NCI-H1092 treated with DMSO at 0.1 percent for 48 hours (cell line): ENCODE measurements at places on chromosomes 1 and 21.

DNA sequence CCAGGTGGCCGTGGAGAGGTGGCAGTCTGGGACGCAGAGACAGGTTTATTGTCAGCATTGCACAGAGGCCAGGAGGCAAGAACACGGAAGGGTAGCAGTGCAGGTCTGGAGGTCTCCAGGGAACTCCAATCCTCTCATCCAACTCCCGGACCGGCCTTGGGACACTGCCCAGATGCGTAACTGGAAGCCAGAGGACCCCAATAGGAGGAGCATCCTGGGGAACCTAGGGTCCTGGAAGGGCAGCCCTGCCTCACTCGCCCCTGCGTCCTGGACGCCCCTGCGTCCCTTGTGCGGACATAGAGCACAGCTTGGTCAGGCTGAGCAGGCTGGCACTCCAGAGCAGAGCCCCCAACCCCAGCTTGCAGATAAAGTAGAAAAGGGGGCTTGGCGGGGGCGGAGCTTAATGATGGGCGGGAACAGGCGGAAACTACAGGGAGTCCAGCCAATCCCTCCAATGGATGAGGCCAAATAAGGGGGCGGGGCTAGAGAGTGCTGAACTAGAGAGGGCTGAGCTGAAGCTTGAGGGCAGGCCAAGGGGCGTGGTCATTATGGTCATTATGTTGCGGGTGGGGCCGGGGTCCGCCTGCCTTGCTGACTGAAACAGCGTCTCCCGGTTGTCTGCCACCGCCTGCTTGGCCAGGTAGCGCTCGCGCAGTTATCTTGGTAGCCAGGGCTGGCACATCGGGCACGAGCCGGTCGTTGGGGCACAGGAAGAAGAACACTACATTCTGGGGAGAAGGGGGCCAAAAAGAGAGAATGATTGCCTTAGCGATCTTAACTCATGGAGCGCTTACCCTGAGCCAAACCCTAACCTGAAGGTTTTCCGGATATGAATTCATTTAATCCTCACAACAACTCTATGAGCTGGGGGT lies 3.7 kb upstream of the ARHGEF19 start:
- peak; percentile 92 for DNase-seq

- no peak for DNase-seq
Observed at GRCh38 chr1:203669739-203670138, 43.1 kb downstream of the ATP2B4 start.

GRCh38 chr1:206493279-206493678 lies 14.1 kb upstream of the RASSF5 start:
- no peak for DNase-seq

DNA sequence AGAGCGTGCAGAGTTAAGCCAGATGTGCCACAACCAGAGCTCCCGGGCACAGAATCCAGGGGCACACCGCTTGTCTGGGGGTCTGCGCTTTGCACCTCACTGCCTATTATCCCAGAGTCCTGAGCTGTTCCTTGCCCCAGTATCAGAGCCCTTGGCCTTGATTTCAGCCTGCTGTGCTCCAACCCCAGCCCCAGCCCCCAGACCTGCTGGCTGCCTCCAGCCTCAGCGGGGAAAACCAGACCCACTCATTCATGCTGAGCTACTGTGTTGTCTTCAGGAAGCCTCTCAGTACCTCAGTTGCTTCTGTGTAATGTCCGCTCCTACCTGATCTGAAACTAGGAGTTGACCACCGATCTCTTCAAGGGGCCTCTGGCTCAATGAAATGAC lies 1.1 kb downstream of the IKBKE start:
- no peak for DNase-seq

DNA sequence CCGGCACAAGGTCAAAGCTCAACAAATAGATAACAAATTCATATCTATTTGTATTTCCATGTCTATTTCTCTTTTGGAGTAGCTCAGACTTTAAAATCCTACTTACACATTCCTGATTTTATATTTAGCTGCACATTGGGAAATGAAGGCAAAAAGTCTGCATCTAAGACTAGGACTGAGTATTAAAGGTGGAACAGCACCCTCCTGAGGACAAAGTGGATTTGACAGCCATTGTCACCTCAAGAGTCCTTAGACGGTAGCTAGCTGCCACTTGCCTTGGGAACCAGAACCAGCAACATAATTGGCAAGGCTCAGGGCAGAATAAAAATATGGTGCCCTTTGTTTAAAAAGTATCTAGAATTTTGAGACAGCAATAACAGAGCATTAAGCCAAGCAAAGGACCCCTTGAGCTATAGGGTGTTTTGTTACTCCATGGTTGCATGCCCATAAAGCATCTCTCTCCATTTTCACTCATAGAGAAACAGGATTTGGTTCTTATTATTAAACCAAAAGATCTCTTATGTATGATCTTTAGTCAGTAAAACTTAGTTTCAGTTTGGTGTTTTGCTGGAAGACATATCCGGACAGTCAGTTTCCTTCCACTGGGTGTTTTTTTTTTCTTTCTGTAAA lies 30.0 kb upstream of the SGIP1 start:
- peak; percentile 44 for DNase-seq

DNA sequence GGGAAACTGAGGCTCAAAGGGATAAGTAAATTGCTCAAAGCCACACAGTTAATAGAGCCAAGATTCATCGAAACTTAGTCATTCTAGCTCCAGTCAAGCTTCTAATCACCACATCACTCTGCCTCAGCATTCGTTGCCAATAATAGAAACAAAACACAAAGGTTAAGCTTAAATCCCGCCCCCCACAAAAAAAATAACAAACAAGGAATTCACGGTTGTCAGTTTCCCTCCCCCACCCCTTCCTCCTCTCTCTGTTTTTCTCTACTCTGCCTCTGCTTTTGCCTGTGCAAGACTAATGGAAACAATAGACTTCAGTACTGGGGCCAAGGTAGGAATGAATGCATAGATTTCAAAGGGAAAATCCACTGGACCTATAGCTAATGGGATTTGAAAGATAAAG lies 70.7 kb upstream of the ZNF644 start:
- DNase-seq, result no peak

DNA sequence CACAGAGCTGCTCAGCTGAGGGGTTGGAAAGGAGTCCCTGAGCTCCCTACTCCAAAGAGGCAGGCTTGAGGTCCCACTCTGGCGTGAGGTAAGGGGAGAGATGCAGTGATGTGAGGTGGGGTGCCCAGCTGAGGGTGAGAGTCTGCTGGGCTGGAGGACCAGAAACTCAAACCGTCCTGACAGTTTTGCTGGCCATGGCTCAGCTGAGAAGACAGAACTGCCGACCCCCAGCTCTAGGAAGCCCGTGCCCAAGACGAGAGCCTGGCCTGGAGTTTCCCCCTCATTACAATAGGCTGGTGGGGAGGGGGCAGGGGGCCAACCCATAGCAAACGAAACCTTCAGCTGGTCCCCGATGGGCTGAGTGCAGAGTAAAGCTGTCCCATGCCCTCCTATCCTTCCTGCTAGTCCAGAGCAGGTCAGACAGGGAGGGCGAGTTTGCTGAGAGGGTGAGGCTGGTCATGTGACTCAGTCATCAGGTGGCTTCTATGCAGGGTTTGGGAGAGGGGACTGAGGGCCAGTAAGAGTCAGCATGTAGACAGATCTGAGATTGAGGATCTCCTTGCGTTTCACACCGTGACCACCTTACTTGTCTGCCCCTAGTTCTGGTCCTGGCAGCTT lies 129.3 kb downstream of the PRDM2 start:
- no peak for DNase-seq

GRCh38 chr1:11784256-11784992 lies 21.3 kb downstream of the MTHFR start:
- DNase-seq, result no peak

- DNase-seq, result no peak
Observed at GRCh38 chr1:76351655-76352054, 277.1 kb downstream of the ST6GALNAC3 start.

DNA sequence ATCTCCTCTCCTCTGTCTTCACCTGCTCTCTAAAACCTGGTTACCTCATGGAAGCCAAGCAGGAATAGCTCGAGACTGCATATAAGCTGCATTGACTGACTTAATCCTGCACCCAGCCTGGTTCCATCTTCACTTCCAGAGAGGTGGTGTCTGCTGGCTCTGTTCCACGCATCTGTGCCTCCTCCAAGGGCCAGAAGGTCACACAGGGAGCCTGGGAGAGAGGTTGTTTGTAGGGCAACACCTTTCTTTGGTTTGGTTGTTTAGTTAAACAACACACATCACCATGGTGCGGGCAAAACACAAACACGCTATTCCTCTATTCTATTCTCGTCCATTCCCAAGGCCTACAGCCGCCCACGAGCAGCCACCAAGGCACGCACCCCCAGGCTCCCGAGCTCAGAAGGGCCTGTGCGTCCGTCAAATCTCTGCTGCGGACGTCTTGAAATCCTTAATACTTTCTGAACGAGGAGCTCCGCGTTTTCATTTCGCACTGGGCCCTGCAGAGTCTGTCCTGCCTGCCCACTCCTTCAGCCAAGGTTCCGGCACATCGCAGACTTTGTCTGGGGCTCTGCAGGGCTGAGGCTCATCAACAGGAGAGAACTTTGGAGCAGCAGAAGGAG lies 116.2 kb downstream of the RIPK4 start:
- DNase-seq, result no peak

GRCh38 chr1:109624201-109625010 lies 4.8 kb downstream of the AMPD2 start:
- peak; percentile 38 for DNase-seq

- DNase-seq, result no peak
Observed at GRCh38 chr1:116916533-116917445, 7.1 kb downstream of the PTGFRN start.

DNA sequence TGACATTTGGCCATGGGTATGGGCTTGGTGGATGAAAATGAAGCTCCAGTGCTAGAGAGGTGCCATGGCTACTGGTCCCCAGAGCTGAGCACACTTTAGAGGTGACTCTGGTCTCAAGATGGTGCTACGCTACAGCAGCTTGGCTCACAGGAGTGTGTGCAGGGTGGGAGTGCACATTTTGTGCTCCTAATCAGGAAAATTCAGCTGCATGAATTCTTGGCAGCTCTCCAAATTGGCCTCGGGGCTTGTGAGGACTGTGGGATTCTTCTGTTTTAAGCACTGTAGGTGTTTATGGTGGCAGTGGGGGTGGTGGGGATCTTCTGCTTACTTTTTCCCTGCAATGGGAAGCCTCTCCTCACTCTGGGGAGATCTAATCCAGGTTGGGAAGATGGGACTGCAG lies 17.3 kb upstream of the TIPRL start:
- no peak for DNase-seq

- no peak for DNase-seq
Observed at GRCh38 chr1:212127221-212127620, 91.7 kb downstream of the DTL start.

- no peak for DNase-seq
Observed at GRCh38 chr1:65372557-65372956, 47.9 kb upstream of the LEPR start.

- DNase-seq, result no peak
Observed at GRCh38 chr1:248804771-248805681, 20.7 kb downstream of the SH3BP5L start.

DNA sequence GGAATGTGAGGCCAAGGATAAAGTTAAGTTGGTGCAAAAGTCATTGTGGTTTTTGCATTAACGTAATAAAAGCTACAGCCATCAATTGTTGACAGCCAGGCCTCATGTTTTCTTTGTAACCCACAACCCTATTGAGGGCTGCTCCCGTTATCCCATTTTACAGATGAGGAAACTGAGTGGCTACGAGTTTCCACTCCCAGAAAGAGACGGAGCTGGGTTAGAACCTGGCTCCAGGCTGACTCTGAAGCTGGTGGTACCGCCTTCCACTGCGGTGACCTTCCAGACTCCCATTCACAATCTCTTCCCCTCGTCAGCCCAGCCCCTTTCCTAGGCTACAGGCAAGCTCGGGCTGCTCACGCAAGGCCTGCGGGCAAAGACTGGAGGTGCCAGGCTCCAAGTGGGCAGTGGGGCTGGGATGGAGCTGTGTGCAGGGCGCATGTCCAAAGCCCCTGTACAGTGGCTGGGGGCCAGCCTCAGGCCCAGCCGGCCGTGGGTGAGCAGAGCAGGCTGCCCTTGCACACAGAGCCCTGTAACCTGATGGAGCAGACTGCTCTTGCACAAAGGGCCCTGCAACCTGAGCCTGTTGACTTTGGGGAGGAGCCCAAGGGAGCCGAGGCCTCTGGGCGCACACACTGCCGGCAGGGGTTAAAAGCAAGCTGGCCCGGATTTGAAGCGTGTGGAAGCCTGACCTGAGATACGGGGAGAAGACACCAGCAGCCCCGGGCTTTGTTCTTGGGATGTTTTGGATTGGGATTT lies 97.4 kb upstream of the TMPRSS2 start:
- DNase-seq, result peak; percentile 59

- DNase-seq, result no peak
Observed at GRCh38 chr1:195981448-195982139, 626.6 kb downstream of the KCNT2 start.

DNA sequence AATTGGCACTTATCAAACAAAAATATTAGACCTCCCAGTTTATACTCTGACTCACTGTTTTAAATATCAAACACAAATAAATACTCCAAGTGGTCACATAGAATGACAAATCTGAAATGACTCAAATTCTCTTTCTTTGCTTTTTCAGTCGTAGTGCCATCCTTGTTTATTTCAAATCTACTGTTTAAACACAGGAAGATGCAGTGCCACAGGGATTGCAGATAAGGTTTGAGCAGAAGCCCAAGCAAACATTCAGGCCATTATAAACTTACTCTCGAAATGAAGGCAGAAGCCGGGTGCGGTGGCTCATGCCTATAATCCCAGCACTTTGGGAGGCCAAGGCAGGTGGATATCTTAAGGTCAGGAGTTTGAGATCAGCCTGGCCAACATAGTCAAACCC lies 255.4 kb upstream of the PLXNA2 start:
- DNase-seq, result no peak

- DNase-seq, result no peak
Observed at GRCh38 chr1:223739366-223740037, 27.2 kb downstream of the CAPN2 start.

GRCh38 chr1:64757213-64757612 lies 12.3 kb downstream of the RAVER2 start:
- no peak for DNase-seq

GRCh38 chr1:202805886-202806844 lies 2.1 kb downstream of the KDM5B start:
- DNase-seq, result no peak

DNA sequence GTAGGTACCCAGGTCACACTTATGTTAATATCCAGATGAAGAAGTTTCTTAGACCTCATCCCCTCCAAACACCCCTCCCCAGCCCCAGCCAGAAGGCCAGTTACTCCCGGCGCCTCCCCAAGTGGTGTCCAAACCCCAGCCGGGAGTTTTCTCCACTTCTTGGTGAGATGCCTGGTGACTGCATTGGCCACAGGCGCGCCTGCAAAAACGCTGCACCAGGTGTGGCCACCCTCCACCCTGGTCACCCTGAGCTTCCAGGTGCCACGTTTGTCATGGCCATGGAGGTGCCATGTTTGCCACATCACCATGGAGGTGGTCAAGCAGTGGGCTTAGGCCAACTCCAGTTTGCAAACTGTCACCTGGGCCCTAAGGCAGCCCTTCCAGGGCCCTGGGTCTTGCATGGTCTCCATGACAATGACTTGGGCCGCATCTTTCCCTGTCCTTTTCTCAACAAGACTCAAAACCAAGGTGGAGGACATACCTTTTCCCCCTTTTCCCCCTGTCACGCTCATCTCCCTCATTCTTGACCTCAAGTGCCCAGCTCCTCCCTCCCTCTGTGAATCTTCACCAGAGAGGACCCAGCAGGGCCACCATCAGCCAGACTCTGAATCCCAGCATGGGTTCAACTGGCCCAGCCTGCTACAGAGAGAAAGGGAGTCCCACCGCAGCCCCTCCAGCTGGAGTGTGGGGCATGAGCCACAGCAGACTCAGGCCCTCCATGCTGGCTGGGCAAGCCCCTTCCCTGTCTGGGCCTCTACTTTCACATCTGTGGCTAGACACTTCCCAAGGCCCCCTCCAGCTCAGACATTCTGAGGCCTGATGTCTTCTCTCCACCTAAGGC lies 125.9 kb upstream of the ZBTB40 start:
- DNase-seq, result no peak

- no peak for DNase-seq
Observed at GRCh38 chr1:100582943-100583342, 45.0 kb downstream of the GPR88 start.
